ENCODE measurements at places on chromosomes 2 and 18.

GRCh38 chr2:142974288-142975024 lies 97.0 kb downstream of the KYNU start:
- no peak for DNase-seq

GRCh38 chr18:65753520-65753919 lies 2.7 kb downstream of the CDH7 start:
- DNase-seq = no peak

DNA sequence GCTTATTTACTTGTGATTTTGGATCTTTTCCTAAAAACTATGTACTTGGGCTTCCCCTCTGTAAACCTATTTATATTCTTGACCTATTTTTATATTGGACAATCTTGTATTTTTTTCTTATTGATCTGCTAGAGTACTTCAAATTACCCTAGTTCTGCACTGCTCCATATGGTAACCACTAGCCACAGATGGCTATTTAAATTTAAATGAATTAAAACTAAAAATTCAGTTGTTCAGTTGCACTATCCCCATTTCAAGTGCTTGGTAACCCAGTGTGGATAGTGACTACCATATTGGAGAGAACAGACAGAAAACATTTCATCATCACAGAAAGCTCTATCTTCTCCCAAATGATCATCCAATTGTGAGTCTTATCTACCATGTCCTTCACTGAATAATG lies 74.3 kb downstream of the PDK1 start:
- no peak for DNase-seq

GRCh38 chr2:176122052-176122682 lies 352 bp upstream of the HOXD9 start:
- no peak for DNase-seq

GRCh38 chr2:36059691-36060090 lies 295.9 kb upstream of the CRIM1 start:
- DNase-seq = no peak

DNA sequence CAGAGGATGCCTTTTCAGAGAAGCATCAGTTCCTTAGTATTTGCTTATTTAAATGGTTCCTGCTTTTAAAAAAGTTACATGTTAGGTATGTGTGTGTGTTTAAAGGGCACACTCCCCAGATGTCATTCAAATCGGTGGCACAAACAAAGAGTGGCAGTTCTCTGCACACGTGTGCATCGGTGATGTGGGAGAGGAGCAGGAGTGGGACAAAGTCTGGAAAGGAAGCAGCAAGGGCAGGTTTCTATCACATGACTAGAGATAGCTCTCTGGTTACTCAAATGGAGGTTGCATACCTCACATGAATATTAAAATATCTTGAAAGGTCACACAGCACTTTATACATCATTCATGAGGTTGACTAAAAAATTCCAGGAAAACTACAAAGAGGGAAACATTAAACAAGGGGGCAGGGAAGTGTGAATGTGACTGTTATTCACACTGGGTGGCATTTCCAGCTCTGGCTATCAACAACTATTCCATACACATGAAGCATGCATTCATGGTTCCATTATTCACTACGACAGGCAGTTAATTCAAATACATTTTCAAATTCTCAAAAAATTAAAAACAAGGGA lies 64.7 kb downstream of the SEPTIN10 start:
- DNase-seq = no peak

GRCh38 chr2:65340898-65341681 lies 91.3 kb downstream of the SPRED2 start:
- DNase-seq = no peak

GRCh38 chr2:57376985-57377384 lies 669.6 kb upstream of the VRK2 start:
- DNase-seq = no peak

- no peak for DNase-seq
These were observed 120.3 kb downstream of the FAM161A start for GRCh38 chr2:61733563-61733962.

GRCh38 chr2:85594715-85595300 lies 737 bp upstream of the RNF181 start:
- DNase-seq = no peak

- no peak for DNase-seq
These were observed 11.6 kb downstream of the TRAPPC8 start for GRCh38 chr18:31931163-31931885.

- DNase-seq = peak; percentile 10
These were observed 76.9 kb downstream of the WDSUB1 start for GRCh38 chr2:159209341-159210306.

DNA sequence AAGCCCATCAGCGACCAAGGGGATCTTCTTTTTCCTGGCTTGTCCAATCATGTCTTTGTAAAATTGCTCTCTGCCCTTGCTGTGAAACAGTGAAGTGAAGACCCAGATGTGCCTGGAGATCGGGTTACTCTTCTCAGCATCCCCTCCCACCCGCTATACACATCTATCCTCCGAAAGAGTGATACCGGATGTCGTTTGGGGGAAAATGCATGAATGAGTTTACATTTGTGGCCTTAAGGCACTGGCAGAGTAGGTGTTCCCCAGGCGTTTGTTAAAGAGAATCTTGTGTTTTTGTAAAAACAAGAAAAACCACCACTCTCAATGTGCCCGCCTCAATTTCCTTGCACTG lies 528.3 kb downstream of the CMPK2 start:
- DNase-seq = no peak

DNA sequence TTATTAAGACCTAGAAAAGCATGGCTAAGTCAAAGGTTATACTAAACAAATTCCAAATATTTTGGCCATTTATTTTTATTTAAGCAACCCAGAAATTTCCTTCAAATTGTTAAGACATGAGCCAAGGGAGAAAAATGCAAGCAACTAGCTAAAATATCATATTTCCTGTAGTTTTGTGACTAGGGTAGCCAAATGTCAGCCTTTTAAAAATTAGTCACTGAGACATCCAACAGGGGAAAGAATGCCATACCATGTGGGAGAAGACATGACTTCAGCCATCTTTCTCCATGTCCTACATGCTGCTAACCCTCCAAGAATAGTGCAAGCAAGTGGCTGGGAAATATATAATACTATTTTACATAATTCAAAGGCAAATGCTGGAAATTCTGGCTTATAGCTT lies 197.9 kb downstream of the DSEL start:
- DNase-seq = no peak

DNA sequence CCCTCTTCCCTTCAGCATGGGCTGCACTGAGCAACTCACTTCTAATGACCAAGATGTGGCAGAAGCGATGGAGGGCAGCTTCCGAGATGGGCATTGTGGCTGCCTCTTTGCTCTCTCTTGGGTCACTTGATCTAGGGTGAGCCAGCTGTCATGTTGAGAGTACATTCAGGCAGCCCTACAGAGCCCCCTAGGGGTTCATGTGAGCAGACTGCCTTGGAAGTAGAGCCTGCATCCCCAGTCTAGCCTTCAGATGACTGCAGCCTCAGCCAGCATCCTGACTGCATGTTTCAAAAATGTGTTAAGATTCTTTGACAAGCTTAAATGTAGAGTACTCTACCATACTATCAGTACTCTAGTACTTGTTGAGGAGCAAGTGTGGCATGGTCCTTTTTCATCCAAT lies 143.9 kb downstream of the NCK2 start:
- DNase-seq = peak; percentile 33

DNA sequence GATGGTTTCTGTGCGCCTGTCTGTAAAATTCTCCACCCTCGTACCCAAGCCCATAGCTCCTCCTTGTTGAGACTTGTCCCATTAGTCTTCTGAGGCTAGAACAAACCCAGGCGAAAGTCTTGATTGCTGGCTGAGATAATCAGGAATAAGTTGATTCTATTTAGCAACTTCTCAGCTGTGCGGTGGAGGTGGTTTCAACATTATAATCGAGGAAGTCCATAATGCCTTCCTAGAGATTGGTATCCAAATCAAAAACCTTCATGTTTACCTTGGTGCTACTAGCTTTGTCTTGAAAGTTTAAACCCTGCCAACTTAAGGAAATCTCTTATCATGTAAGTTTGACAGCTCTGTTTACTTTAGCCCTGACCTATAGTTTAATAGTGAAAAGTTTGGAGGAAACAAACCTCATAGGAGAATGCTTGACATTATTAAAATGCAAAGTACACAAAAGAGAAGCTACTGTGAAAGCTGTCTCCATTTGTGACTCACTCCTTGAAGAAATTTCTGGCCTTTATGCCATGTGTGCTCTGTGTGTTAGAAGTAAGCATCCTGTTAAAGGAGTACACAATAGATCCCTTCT lies 36.6 kb upstream of the DSC1 start:
- DNase-seq = no peak

GRCh38 chr2:34602262-34602661 lies 1003.2 kb upstream of the FAM98A start:
- no peak for DNase-seq

DNA sequence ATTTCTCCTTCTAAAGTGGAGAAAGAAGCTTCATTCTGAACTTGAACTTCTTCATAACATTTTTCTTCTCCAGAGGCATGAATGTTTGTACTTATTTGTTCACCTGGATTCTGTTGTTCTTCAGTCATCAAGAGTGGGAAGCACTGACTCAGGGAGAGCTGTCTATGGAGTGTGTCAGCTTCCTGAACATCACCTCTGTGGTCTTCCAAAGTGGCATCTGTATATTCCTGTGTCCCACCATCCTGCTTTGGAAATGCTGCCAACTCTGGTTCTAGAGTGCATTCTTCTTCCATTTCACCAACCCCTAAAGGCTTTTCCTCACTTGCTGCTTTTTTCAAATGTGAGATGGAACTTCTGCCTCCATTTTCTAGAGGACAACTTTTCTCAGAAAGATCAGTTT lies 59.5 kb downstream of the TTN start:
- DNase-seq = no peak

- DNase-seq = no peak
These were observed 71.9 kb upstream of the NRP2 start for GRCh38 chr2:205610437-205610836.

DNA sequence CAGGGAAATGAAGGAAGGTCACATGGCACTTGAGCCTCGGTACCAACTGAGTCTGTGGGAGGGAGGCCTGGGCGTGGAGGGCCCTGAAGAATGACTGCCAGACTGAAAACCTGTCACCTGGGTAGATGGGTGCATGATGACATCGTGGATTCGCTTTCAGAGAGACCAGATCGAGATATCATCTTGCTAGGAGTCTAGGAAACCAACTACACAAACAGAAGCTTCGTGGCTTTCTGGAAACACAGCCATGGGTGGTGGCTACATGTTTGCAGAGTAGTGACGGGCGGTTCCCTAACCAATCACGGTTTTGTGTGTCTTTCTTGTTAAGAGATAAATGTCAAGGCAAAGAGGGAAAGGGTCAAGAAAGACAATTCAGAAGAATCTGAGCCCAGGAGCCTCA lies 155.0 kb downstream of the EIPR1 start:
- DNase-seq = peak; percentile 77

GRCh38 chr2:216084547-216084946 lies 2.8 kb downstream of the TMEM169 start:
- peak; percentile 23 for DNase-seq

DNA sequence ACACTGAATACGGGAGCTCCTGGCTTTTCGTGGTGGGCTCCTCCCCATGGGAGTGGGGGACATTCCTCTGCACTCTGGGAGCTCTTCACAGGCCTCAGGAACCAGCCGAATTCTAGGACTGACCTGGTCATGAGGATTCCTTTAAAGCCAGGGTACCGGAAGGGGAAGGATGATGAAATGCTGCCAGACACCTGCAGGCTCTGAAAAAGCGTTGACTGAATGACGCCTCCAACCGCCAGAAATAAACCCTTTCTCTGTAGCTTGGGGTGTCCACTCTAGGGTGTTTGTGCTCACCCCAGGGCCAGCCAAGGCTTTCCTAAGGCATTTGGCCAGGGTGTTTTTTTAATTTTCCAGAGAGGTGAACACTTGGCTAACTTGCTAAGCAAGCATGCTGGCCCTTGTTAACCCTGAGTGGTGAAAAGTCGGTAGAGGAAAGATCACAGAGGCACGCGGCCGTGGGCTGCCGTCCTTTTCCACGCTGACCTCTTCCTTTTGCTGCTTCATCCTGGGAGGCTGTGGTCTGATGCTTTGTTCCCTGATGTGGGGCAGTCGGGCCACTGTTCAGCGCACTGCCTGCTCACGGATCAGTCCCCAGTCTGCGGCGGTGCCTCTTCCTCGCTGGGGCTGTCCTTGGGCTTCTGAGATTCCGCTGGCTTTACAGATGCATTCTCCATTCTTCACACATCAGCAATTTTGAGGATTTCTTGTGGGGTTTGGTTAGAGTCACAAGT lies 32.0 kb downstream of the IMPA2 start:
- DNase-seq = no peak

DNA sequence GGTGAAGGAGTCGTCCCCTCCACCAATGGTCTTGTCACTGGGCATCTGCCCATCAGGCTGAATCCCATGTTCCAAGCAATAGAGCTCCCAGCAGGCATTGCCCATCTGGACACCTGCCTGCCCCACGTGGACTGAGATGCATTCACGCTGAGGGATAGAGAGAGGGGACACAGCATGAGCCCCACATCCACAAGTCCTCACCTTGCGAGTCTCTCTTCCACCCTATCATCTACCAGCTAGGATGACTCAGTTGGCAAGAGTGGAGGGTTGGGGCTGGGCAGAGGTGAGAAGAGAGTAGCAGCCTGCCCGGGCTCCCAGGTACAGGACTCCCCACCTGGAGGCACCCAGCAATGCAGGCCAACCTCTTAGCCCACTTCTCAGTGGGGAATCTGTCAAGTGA lies 959 bp upstream of the TUBA4B start:
- DNase-seq = peak; percentile 41

GRCh38 chr2:38505779-38506178 lies 96.9 kb downstream of the HNRNPLL start:
- no peak for DNase-seq

- no peak for DNase-seq
These were observed 90.4 kb downstream of the RAPH1 start for GRCh38 chr2:203444738-203445137.

DNA sequence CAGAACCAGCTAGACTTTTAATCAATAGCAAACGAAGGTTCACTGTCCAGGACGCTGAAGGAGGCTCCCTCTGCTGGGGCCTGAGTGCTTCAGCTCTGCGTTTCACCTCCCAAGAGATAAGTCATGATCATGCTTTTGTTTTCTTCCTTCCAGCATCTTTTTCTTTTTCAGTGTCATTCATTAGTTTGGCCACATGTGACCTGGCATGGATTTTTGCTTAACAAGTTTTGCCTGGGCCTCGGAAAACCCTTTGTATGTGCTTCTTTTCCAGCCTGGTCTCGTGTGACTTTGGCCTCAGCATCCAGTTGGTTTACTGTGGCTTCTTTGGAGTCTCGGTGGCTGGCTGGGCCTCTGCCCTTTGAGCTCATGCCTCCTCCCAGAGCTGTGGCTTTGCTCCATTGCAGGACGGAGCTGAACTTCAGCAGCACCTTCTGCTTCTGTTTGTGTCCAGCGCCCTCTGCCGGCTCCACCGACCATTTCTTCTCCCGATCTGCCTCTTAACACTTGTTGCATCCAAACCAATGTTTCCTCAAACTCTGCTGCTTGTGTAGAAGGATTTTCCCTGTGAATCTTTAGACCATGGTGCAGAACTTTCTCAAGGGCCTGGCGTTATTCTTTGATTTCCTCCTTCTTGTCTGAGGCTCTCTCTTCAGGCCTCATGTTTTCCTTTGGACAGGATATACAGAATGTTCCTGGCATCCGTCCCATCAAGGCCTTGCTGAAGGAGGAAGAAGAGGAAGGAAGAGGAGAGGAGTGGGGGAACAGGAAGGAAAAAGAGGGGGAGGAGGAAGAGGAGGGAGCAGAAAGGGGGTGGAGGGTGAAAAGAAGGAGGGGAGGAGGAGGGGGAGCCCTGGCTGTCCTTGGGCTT lies 23.6 kb upstream of the HES6 start:
- DNase-seq = peak; percentile 81

GRCh38 chr18:68461481-68462018 lies 253.4 kb downstream of the TMX3 start:
- no peak for DNase-seq

- DNase-seq = no peak
These were observed 736.5 kb downstream of the EPHA4 start for GRCh38 chr2:220835583-220835982.

- DNase-seq = no peak
These were observed 1081.4 kb upstream of the NRXN1 start for GRCh38 chr2:52113338-52113737.
